Fibroblast of skin of right quadriceps (primary cell): ENCODE measurements at places on chromosomes 7 and 10.

DNA sequence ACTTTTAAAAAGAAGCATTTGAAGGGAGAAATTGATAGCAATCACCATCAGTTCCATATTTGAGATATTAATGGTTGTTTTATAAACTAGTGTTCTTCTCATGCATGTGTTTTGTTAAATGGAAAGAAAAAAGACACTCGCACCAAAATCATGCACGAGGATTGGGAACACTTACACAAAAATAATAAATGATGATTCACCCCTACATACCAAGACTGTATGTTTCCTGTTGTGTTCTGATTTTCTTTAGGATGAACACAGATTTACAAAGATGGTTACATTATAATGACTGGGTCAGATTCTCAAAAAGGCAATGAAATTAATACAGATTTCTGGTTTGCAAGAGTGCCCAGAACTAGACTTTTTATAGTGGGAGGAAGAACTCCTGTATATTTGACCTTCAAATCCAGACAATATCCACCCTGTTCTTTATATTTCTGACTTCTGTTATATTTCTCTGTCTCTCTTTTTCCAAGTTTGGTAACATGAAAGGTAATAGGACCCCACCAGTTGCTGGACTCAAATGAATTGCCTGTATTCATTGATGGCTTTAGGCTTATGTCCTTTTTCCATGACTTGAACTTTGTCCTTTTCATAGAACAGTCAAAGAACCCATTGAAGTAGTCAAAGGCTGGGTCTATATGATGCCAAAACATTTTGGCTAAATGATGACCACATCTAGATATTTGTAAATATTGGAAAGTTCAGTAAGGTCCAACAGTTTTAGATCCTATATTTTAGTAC, 54.4 kb downstream of the SEMA3A start:
- peak; percentile 61 for DNase-seq

GRCh38 chr10:32961895-32962369, 3.9 kb upstream of the ITGB1 start:
- peak; percentile 87 for DNase-seq

DNA sequence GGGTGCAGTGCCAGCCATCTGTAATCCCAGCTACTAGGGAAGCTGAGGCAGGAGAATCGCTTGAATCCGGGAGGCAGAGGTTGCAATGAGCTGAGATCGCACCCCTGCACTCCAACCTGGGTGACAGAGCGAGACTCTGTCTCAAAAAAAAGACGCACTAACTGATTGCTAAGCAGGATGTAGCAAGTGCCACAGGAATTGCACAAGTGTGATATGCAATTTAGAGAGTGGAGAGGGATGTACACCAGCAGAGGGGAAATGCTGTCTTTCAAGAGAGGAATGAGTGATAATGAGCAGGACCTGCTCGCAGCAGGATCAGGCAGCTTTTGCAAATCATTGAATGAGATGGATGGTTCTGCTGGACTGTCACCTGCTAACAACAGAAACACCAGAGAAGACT, 13.3 kb upstream of the SLC16A12 start:
- DNase-seq, result no peak

DNA sequence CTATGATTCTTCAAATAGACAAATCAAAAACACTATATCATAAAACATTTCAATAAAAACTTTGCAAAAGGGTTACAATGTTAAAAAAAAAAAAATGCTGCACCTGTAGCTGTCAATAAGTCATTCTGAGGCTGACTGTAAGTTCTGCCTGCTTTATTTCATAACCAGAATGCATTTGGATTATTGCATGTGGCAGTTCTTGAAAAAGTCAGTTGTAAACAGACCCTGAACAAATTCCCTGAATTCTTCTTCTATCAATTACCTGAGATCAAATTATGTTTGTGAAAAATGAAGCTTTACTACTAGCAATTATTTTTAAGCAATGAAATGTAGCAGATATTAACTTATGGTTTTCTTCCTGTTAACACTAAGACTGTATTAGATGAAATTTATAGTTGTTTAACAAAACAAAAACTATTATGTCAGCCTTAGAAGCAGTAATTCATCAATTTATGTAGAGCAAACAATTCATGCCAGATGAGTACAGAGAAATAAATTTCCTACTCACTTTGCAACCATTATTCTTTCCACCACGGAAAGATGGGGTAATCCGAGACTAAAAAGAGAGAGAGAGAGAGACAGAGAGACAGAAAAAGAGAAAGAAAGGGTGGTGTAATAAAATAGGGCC, 107.8 kb downstream of the SFMBT2 start:
- DNase-seq, result peak; percentile 26

- DNase-seq, result no peak
Measured at GRCh38 chr10:51288511-51288910, 214.2 kb downstream of the PRKG1 start.

GRCh38 chr7:26526265-26526587, 234.6 kb downstream of the SNX10 start:
- no peak for DNase-seq

- no peak for DNase-seq
Measured at GRCh38 chr10:132175907-132176581, 10.7 kb upstream of the DPYSL4 start.

- no peak for DNase-seq
Measured at GRCh38 chr7:51316666-51317581, at the start of gene COBL. TSS of gene COBL (minus strand) at chr7:51316809. CDS start at chr7:51316633, 176 bp downstream.

GRCh38 chr7:37552030-37552429, 103.4 kb upstream of the ELMO1 start:
- DNase-seq, result no peak

DNA sequence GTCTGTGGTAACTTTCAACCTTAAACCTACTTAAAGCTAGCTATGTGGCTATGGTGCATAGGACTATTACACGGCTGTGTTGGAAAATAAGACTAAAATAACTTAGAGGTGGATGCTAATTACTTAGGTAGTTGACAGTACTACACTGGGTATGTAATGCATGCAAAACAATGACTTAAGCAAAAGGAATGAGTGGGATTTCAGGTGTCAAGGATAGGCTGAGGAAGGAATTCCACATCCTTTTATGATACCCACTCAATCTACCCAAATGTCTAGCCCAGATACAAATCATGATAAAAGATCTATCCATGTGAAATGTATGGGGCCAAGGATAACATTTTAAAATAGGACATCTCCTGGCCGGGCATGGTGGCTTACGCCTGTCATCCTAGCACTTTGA, 13.9 kb downstream of the CDNF start:
- DNase-seq, result no peak

DNA sequence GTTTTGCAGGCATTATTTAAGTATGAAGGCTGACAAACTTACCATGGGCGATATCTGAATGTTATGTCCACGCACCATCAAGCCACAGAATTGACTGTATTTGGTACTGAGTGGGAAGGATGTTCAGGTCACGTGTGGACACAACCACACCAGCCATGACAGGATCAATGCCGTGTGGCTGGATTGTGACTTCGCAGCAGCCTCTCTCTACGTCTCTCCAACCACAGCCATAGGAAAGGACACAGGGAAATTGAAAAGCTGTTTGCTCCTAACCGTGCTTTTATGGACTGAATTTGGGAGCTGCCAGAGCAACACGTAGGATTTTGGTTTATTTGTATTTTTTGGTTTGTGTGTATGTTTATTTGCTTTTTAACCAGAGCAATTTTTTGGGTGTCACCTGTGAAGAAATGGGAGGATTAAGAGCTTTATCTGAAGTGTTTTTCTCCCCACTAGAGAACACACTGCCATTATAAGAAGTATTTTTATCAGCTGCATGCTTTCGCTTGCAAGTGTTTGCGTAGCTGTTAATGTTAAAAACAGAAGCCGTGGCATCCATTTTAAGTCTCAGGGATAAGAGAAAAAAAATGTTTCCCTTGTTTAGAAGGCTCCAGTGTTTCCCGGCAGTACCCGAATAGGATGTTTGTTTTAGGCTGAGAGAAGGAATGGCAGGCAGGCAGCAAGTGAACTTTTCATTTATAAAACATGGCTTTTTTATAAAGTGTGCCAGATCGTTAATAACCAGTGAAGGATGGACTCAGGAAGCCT, 401.1 kb upstream of the NFE2L3 start:
- no peak for DNase-seq

- DNase-seq, result no peak
Measured at GRCh38 chr10:35372329-35372728, 36.0 kb downstream of the CCNY start.

GRCh38 chr10:69641261-69641980, 11.4 kb downstream of the FAM241B start:
- DNase-seq, result no peak

DNA sequence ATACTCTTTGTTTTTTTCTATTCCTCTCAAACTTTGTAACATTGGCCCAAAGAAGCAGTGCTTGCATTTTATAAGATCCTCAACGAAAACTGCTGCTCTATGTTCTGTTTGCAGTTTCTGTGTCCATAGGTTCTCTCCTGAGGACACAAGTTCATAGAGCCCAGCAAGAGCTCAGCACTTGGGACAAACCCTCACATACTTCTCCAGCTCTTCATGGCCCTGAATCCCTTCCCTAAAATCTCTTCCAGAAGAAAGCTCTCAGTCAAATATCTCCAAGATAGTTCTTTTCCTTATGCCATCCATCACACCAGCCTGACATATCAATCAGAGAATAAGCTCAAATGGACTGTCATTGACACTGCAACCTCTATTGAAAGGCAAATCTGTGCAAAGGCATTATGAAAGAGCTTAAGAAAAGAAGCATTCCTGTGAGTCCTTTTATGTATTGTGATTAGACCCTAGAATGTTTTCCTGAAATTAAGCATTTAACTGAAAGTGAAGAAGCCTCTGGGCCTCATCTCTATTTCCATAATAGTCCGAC, 405.5 kb downstream of the ANKRD7 start:
- DNase-seq, result no peak
